Stimulated activated CD8-positive, alpha-beta memory T cell treated with anti-CD3 and anti-CD28 coated beads, Interleukin-4, amount 100 ng/mL, for 1 hour (primary cell): ENCODE measurements at places on chromosomes 16 and 17.

- DNase-seq: peak; percentile 62
Measured at GRCh38 chr16:68079626-68080344, 5.4 kb upstream of the NFATC3 start.

GRCh38 chr17:64095144-64095882 lies 34.6 kb downstream of the ERN1 start:
- no peak for DNase-seq

GRCh38 chr17:66750781-66751543 lies 84.0 kb upstream of the CACNG5 start:
- DNase-seq: no peak

DNA sequence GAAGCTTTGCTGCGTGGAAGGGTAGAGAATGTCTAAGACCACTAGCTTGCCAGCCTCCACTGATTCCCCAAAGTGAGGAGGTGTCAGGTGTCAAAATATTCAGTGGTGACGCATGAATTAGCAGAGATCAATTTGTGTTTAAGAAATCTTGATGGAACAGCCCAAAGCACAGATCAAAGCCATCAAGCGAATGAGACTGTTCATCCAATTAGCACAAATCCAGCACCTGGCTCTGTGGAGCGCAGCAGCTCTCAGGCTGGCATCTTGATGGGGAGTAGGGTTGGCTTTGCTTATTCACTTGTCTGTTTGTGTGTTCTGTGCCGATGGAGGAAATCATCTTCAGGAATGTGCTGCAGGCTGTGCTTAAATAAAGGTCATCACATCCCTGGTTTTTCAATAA lies 456.8 kb upstream of the CCL2 start:
- DNase-seq: no peak

DNA sequence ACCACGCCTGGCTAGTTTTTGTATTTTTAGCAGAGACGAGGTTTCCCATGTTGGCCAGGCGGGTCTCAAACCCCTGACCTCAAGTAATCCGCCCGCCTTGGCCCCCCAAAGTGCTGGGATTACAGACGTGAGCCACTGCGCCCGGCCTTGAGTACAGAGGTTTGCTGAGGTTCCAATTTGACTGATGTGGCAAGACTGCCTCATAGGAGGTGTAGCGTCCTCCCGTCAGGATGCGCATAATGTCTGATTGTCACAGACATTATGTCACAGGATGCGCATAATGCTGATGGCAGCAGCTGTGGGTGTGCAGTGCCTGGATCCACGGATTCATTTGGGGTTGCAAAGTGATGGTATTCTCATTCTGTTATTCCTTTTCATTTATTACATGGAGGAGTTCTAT lies 45.2 kb downstream of the HAPSTR1 start:
- DNase-seq: no peak

GRCh38 chr17:50023520-50023919 lies 28.5 kb upstream of the DLX3 start:
- DNase-seq: no peak

GRCh38 chr17:40515491-40516041 lies 14.1 kb upstream of the TNS4 start:
- no peak for DNase-seq

- no peak for DNase-seq
Measured at GRCh38 chr16:27399969-27400368, 2.0 kb upstream of the IL21R start.

DNA sequence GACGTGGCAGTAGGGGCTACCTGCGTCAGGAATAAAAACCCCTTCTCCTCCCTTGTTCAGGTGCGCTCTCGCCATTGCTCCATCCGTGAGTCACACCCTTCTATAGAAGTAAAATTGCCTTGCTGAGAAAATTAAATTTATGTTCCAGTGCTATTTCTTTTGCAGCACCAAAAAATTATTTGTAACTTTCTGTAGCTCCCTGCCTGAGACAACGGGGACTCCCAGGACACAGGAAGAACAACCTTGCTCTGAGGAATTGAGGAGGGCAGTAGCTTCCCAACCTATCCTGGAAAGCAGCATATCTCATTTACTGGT lies 85.4 kb downstream of the EMP2 start:
- DNase-seq: no peak

GRCh38 chr17:78779850-78780249 lies 2.2 kb downstream of the CYTH1 start:
- peak; percentile 29 for DNase-seq

GRCh38 chr17:51056813-51057510 lies 63.7 kb downstream of the SPAG9 start:
- no peak for DNase-seq

GRCh38 chr17:58084317-58084981 lies 1.2 kb downstream of the DYNLL2 start:
- DNase-seq: peak; percentile 14

DNA sequence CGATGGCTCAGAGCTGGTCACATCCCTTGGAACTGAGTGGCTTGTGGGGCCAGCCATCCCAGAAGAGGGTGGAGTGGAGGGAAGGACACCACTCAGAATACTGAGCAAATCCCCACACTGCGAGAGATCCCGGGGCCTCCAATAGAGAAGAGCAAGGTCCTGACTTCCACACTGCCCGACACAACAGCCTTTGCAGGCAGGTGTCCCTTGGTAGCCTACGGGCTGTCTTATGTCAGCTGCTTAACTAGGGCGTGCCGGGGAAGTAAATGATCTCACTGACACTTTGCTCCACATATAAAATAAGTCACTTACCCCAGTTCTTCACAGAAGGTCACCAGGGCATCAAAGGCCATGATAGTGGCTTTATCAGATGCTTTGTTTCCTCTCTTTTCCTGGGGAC lies 16.1 kb downstream of the RECQL5 start:
- no peak for DNase-seq

GRCh38 chr16:558298-559020 lies 1.7 kb upstream of the PRR35 start:
- no peak for DNase-seq

DNA sequence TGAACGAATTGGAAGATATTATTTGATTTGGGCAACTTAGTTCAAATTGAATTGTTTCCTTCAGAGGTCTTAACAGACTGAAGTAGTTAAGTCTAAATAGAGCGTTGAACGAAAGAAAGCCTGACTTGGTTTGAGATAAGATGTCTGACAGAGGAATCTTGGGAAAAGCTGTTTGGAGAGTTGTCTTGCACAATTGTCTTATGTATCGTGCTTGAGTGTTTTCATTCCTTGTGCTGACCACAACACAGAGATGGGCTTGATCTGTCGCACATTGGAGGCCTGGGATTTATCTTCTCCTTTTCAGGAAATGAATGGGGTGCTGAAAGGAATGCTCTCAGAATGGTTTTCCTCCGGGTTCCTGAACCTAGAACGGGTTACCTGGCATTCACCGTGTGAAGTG lies 7.8 kb downstream of the MLYCD start:
- DNase-seq: no peak

GRCh38 chr16:22427556-22427955 lies 53.1 kb upstream of the CDR2 start:
- no peak for DNase-seq

DNA sequence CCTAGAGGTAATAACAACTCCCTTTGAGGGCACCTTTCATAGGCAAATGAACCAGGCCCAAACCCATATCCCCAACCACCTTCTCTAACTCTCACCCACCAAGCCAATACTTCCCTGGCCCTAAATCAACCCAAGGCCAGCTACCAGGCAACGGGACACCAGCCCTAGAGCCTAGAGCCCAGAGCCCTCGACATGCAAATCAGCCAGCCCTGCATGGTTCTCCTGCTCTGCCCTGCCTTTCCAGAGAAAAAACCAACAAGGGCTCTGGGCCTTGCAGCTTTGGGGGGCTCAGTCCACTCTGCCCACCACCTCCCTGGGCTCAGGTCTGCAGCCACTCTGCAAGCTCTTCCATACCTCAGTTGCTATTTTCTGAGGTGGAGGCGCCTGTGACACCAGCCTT lies 55.0 kb downstream of the PITPNM3 start:
- DNase-seq: no peak

DNA sequence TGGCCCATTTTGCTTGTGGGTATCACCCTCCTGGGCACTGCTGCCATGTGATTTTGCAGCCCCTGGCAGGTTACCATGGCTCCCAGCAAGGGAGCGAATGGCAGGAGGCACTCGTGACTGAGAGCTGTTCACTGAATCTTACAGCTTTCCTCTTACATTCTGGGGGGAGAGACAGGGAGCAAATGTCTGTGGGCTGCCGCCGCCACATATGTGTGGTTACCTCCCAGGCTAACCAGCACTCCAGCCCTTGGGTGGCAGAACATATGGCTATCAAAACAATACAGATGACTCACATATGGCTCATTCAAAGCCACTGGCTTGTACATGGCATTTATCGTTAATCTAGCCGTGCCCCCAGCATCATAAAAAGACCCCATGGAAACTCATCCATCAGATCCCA lies 19.8 kb downstream of the GTF3C1 start:
- no peak for DNase-seq

- DNase-seq: no peak
Measured at GRCh38 chr17:75818326-75818885, 25.8 kb downstream of the UNC13D start.

DNA sequence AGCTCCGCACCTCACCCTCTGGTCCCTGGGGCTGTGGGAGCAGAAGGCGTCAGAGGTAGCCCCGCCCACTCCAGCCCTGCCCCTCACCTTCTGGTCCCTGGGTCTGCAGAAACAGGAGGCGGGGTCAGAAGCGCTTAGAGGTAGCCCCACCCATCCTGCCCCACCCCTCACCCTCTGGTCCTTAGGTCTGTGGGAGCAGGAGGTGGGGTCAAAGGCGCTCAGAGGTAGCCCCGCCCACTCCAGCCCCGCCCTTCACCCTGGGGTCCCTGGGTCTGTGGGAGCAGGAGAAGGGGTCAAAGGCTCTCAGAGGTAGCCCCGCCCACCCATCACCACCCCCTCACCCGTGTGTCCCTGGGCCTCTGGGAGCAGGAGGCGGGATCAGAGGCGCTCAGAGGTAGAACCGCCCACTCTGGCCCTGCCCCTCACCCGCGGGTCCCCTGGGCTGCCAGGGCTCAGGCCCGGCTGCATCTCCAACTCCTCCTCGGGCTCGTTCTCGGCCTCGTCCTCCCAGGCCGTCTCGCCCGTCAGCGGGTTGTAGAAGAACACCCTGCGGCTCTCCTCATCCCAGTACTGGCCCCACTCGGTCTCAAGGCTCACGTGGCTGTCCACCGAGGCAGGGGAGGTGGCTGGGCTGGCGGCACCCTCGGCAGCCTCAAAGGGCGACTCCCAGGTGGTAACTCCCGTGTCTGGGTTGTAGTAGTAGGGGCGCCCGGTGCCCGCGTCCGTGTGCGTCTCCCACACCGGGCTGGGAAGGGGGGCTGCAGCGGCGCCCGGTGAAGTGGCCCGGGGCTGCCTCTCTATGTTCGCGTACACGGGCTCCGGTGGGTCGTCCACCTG lies 27.2 kb downstream of the ARHGAP27 start:
- DNase-seq: no peak

DNA sequence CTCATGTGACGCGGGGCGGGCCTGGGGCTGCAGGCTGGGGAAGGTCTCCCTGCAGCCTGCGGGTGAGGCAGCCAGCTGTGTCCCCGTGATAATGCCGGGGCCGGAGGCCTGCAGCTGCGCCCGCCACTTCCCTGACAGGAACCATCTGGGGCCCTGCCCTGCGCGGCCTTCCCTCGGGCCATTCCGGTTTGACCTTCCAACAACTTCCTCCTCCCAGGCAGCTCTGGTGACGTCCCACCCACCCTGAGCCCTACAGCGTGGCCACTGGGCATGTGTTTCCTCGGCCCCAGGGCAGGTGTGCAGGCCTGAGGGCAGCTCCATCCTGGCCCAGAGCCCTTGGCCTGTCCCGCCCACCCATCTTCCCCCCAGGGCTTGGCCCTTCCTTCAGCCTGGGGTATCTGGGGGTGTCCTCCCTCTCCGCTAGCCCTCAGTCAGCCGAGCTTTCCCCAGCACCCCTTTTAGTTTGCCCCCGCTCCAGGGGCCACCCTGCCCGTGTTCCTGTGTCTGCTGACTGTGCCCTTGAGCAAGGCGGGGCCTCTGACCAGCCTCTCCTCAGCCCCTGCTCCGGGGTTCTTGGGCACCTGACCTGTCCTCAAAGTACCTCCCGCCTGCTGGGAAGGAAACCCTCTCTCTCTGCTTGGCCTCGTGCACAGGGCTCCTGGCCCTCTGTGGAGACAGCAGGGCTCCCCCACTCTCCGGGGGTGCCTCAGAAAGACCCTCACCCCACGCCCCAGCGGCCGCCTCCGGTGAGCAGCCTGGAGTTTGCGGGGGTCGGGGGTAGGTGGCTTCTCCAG lies at the start of gene CBFA2T3:
Gene CBFA2T3 (minus strand): TSS at position 190 of the 794 bp plus-strand sequence. CDS start 400 bp downstream, outside the sequence.
- DNase-seq: no peak

- DNase-seq: no peak
Measured at GRCh38 chr16:12972246-12972645, 70.8 kb downstream of the SHISA9 start.

GRCh38 chr16:47499700-47500264 lies 38.7 kb downstream of the PHKB start:
- DNase-seq: no peak

- DNase-seq: no peak
Measured at GRCh38 chr17:3846437-3847164, 555 bp upstream of the NCBP3 start.

- no peak for DNase-seq
Measured at GRCh38 chr16:79662669-79663313, 62.3 kb upstream of the MAF start.

GRCh38 chr16:84193480-84193879 lies 2.5 kb downstream of the ADAD2 start:
- no peak for DNase-seq

DNA sequence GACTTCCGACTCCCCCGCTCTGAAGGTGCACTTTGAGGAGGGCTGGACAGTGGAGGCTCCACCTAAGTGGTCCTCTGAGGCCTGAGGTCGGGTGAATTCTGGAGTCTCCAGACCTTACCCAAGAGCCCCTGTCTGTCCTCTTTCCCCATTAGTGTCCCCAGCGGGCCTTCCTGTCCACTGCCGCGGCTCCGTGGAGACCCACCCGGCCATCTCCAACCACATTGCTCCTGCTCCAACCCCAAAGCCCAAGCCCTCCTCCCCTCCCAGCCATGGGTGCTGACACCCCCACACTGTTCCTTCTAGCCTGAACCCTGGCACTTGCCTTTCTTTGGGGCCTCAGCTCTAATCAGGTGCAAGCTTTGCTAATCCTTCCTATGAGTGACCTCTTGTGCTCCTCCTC lies 283.1 kb upstream of the TNRC6C start:
- no peak for DNase-seq

- DNase-seq: no peak
Measured at GRCh38 chr16:87185983-87186382, 131.2 kb downstream of the C16orf95 start.

DNA sequence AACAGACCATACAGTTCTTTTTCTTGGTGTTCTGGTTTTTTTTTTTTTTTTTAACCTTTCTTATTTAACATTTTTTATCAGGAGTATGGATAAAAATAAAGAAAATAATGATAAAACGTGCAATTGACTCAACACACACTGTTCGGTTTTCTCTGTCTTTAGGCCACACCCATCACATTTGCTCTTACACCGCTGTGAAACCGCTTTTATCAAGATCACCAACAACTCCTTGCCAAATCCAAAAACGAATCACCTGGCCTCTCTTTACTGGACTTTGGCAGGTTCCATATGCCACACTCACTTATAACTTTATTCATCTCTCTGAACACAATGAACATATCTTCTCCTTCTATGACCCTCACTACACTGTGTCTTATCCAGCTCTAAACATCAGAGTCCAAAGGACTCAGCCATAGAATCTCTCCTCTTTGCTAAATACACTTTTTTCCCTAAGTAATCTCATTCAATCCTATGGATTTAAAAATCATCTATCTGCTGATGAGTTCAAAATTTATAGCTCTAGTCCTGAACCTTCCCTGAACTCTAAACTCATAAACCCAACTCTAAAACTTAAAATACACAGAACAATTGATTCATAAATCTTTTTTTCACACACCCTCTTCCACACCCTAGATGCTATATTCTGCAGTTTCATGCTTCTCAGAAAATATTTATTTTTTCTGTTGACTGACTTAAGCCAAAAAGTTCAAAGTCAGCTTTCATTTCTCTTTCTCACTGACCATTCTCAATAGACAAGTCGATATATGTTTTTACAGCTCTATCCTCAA lies 800.6 kb upstream of the SOX9 start:
- no peak for DNase-seq
